ENCODE measurements at places on chromosomes 5 and 9. TPM values are rescaled to one million over a fixed set of nuclear protein-coding genes. Genes with fewer than 3 reads are reported as not detected.

SLC4A9 gene
- not detected for total RNA-seq

TSC1 gene
- 68.4 TPM for total RNA-seq

GAS1 gene
- 87.2 TPM for total RNA-seq

MRRF gene
- 31.2 TPM for total RNA-seq

ARSI gene
- 5.6 TPM for total RNA-seq

ANKRD18A gene
- not detected for total RNA-seq

ARL14EPL gene
- not detected for total RNA-seq

FGFR4 gene
- not detected for total RNA-seq

CCL21 gene
- total RNA-seq: 59.2 TPM

TAF11L10 gene
- not detected for total RNA-seq

PPP3R2 gene
- not detected for total RNA-seq

C9orf72 gene
- 48.6 TPM for total RNA-seq

PHF24 gene
- total RNA-seq: 0.95 TPM

FST gene
- total RNA-seq: 15.7 TPM

IL33 gene
- 60.2 TPM for total RNA-seq

DNAI1 gene
- total RNA-seq: not detected

TNFAIP8 gene
- 106 TPM for total RNA-seq
